GM12892 (cell line): ENCODE measurements at places on chromosomes 13 and 19.
A peak's percentile ranks its signal among the peaks of the same experiment; 100 is the strongest.

DNA sequence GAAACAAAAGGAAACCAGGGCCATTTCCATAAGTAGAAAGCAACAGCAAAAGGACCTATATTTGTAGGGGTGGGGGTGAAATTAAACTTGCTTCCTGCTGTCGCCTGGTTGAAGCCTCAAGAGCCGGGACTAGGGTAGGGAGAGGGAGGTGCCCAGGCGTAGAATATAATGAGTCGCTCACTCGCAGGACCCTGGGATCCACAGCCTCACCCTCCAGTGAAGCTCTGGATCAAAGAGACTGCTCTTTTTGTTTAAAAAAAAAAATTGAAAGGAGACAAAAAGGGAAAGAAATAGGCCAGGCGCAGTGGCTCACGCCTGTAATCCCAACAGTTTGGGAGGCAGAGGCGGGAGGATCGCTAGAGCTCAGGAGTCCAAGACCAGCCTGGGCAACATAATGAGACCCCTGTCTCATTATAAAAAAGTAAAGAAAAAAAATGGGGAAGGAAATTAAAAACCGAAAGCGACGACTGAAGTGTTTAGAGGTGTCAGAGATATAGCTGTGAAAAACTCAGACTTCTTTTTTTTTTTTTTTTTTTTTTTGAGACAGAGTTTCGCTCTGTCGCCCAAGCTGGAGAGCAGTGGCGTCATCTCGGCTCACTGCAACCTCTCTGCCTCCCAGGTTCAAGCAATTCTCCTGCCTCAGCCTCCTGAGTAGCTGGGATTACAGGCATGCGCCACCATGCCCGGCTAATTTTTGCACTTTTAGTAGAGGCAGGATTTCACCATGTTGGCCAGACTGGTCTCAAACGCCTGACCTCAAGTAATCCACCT is 10.9 kb upstream of the ADGRE5 start:
- DNase-seq = no peak

DNA sequence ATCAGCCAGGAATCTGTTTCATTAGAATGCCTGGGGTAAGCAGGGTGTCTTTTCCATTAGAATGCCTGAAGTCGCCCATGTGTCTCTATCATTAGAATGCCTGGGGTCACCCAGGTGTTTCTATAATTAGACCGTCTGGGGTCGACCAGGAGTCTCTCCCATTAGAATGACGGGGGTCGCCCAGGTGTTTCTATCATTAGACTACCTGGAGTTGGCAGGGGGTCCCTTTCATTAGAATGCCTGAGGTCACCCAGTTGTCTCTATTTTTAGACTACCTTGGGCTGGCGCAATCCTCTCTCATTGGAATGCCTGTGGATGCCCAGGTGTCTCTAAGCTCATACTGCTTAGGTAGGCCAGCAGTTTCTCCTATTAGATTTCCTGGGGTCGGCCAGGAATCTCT is 1447.6 kb downstream of the UQCRFS1 start:
- no peak for DNase-seq

DNA sequence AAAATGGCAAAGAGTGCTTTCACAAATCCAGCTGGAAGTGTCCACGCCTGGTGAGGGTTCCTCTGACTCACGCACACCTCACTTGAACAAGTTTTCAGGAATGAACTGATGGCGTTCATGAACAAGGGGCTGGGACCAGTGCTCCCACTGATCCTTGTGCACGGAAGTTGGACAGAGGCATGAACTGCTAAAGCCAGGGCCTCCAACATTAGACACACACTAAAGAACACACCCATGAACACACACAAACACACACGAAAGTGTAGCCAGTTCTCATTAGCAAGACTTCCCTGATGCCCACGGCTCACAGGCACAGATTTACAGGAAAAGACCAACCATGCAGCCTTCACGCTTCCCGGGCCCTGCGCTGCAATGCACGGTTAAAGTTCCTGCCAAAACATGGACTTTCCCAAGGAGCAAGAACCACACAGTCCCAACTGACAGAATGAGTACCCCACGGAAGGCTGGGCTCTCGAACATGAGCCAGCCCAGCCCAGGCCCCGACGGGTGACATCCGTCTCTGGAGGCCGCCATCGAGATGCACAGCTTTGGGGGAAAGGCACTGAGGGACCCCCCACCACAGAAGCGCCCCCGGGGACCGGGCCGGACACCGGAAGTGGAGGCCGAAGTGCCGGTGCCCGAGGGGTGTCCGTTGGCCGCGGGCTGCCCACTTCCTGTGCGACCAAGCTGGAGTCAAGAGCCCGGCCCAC is 808 bp downstream of the DNMT1 start:
- DNase-seq = peak; percentile 38

- DNase-seq = no peak
These were observed 8.4 kb upstream of the HTR2A start for GRCh38 chr13:46905249-46905648.

GRCh38 chr13:104106705-104107393 is 1040.6 kb upstream of the SLC10A2 start:
- no peak for DNase-seq

DNA sequence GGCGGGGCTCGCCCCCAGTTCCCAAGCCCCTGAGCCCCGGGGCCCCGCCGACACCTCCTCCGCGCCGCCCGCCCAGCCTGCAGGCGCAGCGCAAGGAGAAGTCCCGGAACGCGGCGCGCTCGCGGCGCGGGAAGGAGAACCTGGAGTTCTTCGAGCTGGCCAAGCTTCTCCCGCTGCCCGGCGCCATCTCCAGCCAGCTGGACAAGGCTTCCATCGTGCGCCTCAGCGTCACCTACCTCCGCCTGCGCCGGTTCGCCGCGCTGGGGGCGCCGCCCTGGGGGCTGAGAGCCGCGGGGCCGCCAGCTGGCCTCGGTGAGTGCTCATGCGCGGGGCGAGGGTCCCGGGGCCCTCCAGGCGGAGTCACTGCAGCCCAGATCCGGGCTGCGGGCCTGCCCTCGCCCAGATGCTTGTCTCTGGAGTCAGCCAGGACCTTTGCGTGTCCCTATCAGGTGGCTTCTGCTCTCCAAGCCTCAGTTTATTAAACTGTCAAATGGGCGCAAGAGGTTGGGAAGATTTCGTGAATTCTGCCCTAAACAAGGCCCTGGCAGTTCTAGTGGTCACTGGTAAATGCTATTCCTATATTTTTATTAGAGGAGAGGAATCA is 2.0 kb downstream of the NPAS1 start:
- no peak for DNase-seq

GRCh38 chr19:9431475-9431874 is 3.9 kb downstream of the ZNF266 start:
- DNase-seq = no peak

DNA sequence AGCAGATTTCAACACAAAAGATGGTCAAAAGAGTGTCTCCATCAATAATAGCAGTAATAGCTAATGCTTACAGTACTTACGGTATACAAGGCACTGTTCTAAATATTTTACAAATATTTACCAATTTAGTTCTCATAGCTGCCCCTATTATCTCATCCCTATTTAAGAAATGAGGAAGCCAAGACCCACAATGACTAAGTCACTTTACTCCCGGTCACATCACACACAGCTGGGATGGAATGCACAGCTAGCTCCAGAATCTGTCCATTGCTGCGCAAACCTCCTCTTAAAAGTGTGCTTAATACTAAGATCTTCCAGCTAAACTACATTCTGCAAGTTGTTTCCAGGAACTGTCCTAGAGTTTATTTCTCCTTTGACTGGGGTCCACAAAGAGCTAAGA is 63.4 kb downstream of the RAP2A start:
- DNase-seq = no peak

DNA sequence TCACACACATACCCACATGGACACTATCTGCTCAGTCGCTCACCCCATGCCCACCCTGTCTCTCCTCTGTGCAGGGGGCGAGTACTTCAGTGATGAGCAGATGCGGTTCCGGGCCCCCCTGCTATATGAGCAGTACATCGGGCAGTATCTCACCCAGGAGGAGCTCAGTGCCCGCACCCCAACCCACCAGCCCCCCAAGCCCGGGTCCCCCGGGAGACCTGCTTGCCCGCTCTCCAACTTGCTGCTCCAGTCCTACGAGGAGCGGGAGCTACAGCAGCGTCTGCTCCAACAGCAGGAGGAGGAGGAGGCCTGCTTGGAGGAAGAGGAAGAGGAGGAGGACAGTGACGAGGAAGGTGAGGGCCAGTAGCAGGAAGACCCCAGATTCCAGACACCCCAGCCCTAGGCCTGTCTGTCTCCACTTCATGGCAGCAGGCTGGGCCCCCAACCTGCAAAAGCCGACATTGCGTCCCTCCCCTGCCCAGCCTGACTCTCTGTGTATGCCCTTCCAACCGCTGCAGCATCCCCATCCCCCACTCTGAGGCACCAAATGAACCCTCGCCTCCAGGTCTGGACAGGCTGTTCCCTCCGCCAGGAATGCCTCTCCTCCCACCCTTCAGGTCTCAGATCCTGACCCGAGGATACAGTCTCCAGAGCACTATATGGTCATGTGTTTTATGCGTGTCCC is 9.7 kb downstream of the CCDC97 start:
- no peak for DNase-seq

DNA sequence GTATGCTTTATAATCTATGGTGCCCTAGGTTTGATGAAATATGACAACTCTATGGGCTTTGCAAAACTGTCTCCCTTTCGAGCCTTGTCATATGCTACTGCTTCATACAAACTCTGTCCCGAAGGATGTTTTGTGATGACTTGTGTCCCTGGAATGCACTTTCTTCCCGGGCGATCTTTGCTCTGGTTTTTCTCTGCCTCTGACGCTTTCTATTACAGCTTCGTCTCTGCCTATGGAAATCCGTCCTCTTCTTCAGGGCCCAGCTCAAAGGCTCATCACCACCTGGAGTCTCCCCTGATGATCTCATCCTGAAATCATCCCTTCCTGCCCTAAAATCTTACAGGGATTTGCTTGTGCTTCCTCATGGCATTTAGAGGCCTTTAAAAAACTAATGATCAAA is 191.5 kb upstream of the KL start:
- DNase-seq = no peak

- DNase-seq = no peak
These were observed 387.8 kb downstream of the ZNF536 start for GRCh38 chr19:30760014-30760413.
